ENCODE measurements at places on chromosomes 7 and 10.

DNA sequence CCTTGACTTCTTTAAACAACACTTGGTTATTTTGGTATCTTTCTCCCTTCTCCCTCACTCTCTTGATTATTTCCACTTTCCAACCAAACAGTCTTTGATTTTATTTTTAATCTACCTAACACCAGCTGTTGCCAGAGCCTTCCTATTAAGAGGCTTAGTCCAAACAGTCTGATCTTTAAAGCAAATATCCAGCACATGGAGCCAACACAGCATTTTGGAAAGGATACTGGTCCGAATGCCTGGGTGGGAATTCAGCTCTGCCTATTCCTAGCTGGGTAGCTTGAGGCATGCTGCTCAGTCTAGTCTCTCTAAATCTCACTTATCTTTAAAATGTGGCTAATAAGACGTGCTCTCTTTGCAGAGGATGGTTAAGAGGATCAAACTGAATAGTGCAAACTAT lies 129.3 kb downstream of the NRCAM start:
- DNase-seq, result no peak

GRCh38 chr7:50655490-50655889 lies 90.3 kb upstream of the DDC start:
- DNase-seq, result no peak

DNA sequence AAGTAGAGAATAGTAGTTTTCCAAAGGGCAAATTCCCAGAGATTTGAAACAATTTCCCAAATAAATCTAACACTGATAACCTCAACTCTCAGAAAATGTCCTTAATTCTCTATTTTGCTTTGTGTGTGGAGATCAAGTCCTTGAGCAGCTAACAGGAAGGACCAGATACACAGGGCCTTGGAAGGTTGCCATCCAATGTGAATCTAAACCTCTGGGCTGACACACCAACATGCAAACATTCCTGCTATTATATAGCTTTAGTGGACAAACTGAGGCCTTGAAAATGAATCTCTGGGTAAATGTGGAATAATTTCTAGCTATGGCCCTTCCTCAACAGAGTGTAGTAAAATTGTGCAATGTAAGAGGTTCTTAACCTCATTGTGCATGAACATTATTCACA lies 44.1 kb upstream of the PARD3 start:
- no peak for DNase-seq

DNA sequence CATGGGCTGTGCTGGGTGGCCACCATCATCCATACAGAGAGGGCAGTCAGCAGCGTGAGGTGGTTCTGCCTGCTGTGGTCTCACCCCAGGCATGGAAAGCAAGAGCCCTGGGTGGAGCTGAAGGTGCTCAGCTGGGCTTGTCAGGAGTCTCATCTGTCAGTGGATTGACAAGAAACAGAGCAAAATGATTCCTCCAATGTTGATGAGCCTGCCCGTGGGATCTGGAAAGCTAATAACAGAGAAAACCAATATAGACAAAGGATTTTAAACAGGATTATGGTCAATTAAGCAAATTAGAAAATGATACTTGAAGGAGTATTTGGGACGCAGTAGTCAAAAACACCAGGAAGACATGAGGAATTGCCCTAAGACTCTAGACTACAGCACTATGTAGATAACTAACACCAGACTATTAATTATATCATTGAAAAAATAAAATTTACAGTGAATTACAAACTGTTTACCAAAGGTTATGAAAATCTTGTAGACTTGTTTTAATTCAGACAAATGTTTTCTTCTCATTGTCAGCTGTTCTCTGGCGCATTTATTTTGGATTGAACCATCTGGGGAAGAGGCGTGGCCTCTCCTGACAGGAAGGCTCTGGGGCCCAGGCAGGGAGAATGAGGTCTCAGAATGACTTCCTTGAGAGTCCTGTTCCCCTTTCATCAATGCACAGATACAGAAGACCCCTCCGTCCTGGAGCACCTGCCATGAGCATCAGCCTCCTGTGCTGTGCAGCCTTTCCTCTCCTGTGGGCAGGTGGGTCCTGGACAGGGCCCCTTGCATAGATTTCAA lies 211.2 kb upstream of the PRSS58 start:
- DNase-seq, result no peak

GRCh38 chr10:21159669-21160068 lies 262.6 kb upstream of the NEBL start:
- no peak for DNase-seq

GRCh38 chr10:34280599-34281374 lies 534.3 kb downstream of the PARD3 start:
- DNase-seq, result peak; percentile 76

DNA sequence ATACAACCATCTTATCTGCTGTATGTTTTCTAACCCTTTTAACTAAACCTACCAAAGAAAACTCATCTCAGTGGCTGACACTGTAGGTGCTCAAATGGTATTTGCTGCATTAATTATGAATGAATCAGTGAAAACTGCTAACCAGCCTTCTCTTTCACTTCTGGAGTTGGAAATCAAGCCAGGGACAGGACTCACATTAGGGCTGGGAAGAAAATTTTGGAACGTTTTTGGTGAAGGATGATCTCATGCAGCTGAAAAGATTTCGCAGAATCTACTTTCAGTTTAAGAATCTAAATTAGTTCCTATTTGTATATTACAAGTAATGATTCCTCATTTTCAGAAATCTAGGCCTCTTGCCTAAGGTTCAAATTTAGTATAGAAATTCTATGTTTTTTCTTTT lies 12.9 kb downstream of the MTPN start:
- no peak for DNase-seq

DNA sequence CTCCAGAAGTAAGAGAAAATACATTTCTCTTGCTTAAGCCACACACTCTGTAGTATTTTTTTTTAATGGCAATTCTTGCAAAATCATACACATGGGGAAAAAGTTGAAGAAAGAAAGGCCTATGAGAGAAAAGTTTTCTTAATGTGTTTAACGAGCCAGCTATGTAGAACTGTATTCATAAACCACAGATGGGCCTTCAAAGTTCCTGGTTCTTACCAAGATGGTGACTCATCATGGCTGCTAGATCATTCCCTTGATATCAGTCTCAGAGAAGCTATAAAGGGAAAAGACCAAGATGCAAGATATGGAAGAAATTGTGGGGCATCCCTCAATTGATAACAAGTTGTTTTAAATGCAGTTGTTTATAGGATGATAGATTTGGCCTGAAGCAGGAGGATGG lies 992.7 kb upstream of the MBL2 start:
- no peak for DNase-seq

DNA sequence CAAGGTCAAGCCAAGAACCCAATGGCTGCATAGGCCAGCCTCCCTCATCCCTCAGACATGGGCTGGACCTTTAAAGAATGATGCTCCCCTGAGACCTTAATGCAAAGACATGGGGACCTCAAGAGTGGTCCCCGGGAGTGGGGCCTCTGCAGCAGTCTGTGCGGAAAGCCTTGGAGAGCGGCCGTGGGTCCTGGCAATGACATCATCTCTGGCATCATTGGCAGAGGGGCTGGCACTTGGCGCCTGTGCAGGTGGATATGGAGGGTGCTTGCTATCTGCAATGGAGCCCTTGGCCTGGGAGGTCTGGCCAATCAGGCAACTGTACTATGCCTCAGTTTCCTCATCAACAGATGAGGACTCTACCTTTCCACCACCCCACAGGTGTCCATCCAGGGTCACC lies 365.5 kb upstream of the MKI67 start:
- DNase-seq, result no peak

DNA sequence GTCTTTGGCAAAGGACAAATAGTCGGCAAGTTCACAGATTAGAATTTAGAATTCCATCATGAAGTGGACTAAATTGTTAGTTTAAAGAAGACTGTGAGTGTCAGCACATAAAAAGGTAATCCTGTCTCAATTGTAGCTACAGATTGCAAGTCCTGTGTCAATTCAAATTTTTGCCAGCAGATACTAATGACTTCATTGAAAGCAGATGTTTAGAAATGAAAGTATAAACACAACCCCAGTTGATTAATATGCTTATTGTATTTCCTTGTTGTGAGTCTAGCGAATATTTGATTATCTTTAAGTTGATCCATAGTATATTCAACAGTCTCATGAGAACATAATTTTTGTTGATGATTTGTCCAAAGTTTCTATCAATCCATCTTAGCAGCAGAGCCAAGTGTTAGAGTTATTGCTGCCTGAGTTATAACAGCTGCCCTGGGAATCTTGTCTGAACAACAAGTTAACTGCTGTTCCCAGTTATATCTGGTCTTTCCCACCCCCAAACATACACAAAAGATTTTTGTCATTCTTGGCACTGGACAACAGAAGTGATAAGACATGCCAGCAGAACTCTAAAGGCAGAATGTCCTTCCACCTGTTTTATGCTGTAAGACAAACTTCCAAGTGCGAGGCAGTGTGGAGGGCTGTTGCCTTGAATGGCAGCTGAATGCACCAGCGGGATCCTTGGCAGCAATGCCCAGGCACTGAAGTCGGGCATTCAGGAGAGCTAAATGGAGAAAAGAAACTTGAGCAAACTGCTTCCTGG lies 21.3 kb upstream of the HERPUD2 start:
- DNase-seq, result no peak

DNA sequence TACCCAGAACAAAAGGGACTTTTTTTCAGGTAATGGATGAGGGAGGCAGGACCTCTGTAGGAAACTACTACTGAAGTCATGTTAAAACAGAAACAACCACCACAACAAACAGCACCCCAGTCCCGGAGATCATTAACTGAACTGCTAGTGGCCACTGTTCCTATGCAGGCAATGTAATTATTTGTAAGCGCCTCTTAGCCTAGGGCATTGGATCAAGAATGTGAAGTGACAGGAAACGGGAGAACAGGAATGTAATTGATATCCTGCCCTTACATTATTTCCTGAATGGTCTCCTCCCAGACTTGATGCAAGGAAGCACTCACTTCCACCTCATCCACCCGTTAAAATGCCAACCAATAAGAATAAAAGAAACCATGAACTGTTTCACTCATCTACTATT lies 16.7 kb upstream of the GAD2 start:
- no peak for DNase-seq

GRCh38 chr10:111725050-111725449 lies 458.5 kb downstream of the GPAM start:
- DNase-seq, result no peak

DNA sequence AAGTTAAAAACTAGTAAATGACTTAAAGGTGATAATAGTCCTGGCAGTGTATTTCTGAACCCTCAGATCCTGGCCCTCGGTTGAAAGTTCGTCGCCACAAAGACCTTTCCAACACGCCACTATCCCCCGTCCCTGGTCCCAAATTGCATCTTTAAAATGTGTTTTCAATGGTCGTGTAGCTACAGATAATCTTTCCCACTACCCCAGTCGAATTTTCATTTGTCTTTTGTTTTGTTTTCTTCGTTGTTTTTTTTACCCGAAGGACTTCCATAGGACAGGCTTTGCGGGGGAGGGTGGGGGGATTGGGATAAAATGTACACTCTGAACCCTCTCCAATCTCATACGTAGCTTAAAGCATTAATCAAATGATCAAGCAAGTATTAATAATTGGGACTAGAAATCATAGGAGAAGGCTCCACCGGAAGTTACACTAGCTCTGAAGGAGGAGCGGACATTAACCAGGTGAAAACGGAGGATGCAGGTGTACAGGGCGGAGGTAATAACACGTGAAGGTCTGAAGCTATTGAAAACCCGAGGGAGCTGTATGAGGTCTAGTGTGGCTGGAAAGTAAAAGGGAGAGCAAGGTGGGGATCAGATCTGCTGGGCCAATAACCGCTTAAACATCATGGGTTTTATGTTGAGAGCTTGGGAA lies 32.8 kb upstream of the PHF14 start:
- DNase-seq, result peak; percentile 9

DNA sequence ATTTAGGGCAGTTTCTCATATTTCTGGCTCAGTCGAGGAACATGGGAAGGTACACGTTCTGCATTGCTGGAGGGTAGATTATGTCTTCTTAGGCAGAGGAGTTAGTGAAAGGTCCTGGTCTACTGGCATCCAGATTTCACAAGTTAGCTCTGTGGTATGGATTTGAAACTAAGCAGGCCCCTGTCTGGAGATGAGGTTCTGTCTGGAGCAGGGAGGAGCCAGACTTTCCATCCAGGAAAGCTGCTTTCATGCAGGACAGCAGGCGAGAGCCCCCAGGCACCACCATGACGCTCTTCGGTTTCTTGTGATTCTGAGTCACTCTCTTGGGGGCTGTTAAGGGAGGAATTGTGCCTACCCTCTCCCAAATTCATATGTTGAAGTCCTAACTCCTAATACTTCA lies 184.3 kb downstream of the KIAA1217 start:
- no peak for DNase-seq

GRCh38 chr10:111548084-111548726 lies 471.4 kb downstream of the ADRA2A start:
- no peak for DNase-seq

DNA sequence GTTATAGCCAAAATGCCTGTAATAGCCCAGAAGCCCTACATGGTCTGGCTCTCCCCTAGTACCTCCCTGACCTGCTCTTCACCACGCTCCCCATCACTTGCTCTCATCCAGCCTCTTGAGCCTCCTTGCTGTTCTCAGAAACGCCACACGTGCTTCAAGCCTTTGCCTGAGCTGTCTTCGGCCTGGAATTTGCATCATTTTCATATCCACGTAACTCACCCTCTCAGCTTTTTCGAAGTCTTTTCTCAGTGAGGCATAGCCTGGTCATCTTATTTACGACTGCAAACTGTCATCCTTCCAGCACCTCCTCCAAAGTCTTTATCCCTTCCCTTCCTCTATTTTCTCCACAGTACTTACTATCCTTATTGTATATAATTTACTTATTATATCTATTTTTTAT lies 151.0 kb upstream of the AHR start:
- DNase-seq, result no peak

DNA sequence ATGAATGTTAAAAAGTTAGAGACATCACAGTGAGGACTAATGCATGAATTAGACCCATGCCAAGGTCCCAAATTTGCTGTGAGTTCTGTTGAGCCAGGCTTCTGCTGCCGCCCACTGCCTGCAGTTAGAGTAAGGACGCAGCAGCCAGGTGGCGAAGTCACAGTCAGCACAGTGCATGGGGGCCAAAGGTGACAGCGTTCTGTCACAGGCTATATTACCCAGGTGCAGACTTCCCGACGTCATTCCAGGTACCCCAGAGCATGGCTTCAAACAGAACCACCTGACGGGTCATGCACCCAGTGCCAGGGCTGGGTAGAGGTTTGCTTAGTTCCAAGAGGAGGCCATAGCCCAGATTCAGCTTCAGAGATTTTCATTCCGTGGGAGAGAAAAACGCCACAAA lies 33.9 kb upstream of the HMX3 start:
- DNase-seq, result no peak

GRCh38 chr10:77531441-77532001 lies 106.1 kb downstream of the KCNMA1 start:
- DNase-seq, result no peak

Data from activated CD4-positive, alpha-beta T cell treated with anti-CD3 and anti-CD28 coated beads, Interleukin-10, Interleukin-2, amounts not matched to agents 100 ng/mL and 50 ng/mL, durations not matched to agents 16 hours and 8 hours (primary cell).